Inflammatory macrophage (primary cell): ENCODE measurements at places on chromosomes 5 and 9.

GRCh38 chr5:2136728-2137333 is 254.1 kb upstream of the IRX4 start:
- DNase-seq, result no peak

- DNase-seq, result no peak
Observed at GRCh38 chr9:36938617-36939016, 95.5 kb downstream of the PAX5 start.

GRCh38 chr9:113886466-113886865 is 10.4 kb downstream of the ZNF618 start:
- no peak for DNase-seq

DNA sequence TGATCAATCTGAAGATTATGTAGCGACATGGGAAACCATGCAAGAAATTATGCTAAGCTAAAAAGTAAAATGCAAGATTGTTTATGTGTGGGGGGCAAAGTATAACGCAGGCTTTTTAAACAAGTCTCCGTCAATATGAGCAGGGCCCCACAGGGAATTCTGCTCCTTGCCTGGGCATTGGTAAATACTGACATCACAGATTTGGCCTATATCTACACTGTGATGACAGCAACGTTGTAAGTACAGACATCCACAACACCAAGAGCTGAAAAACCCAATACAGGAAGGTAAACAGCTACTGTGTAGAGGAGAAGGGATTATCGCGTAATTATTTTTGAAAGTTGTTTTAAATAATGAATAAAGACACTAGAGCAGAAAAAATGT is 74.5 kb upstream of the SLC25A51 start:
- no peak for DNase-seq

GRCh38 chr5:167140548-167141291 is 1150.7 kb upstream of the WWC1 start:
- no peak for DNase-seq

- no peak for DNase-seq
Observed at GRCh38 chr5:138391859-138392386, 39.4 kb downstream of the KDM3B start.

DNA sequence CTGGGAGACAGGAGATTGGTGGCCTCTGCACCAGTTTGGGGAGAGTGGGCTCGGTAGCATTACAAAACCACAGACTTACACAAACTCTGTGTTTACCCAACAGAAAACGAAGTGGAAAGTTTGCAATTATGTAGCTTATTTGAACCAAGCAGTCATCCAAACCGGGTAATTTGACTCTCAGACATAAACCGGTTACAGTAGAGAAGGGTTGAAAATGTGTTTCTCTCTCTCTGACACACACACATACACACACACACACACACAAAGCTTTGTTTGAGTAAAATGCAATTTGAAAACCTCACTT is 97.1 kb upstream of the ZNF608 start:
- DNase-seq, result peak; percentile 18

DNA sequence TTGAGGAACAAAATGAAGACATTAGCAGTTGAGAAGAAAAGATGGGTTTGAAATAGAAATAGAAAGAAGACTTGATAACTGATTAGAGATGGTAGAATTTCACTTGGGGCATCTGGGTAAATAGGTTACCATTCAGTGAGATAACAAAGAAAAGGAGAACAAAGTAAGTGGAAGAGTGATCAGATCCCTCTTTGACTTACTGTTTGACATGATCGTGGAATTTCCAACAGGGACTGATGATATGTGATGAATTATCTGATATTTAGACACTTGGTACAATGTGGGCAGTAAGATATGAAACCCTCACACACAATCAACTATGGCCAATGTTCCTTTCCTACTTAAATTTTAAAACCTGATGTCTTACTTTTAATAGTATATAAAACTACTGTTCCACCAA is 70.1 kb upstream of the STARD4 start:
- no peak for DNase-seq

- no peak for DNase-seq
Observed at GRCh38 chr5:88675168-88675707, 207.7 kb downstream of the MEF2C start.

DNA sequence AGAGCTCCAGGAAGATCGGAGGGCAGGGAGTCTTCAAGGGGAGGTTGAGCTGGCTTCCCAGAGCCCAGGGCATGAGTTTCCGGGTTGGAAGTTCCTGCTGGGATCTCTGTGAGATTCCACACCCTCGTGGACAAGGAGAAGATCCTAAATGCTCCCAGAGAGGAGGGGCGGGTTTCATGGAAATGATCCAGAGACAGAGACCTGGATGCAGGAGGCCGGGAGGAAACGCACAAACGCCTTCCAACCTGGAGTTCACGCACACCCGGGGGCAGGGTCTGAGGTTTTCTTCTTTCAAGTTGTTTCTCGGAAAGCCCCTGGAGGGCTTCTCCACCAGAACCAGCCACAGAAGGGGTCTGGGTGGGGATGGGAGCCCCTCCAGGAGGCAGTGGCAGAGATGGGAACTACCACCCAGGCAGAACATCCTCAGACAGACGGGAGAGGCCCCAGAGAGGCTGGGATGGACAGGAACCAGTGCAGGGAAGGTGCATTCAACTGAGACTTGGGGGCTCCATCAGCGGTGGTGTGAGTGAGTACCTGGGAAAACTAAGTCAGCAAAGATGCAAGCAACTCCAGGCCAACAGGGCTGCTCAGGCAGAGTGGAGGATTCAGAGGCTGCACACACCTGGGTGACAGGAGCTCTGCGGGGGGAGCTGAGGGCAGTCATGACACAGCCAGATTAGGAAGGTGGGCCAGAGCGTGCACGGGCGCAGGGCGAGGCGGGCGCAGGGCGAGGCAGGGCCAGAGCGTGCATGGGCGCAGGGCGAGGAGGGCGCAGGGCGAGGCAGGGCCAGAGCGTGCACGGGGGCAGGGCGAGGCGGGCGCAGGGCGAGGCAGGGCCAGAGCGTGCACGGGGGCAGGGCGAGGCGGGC is 52.1 kb upstream of the EXOC3 start:
- DNase-seq, result no peak

- peak; percentile 11 for DNase-seq
Observed at GRCh38 chr5:175478008-175478383, 364 bp upstream of the SFXN1 start.

- DNase-seq, result no peak
Observed at GRCh38 chr9:14497476-14497875, 183.5 kb upstream of the NFIB start.

DNA sequence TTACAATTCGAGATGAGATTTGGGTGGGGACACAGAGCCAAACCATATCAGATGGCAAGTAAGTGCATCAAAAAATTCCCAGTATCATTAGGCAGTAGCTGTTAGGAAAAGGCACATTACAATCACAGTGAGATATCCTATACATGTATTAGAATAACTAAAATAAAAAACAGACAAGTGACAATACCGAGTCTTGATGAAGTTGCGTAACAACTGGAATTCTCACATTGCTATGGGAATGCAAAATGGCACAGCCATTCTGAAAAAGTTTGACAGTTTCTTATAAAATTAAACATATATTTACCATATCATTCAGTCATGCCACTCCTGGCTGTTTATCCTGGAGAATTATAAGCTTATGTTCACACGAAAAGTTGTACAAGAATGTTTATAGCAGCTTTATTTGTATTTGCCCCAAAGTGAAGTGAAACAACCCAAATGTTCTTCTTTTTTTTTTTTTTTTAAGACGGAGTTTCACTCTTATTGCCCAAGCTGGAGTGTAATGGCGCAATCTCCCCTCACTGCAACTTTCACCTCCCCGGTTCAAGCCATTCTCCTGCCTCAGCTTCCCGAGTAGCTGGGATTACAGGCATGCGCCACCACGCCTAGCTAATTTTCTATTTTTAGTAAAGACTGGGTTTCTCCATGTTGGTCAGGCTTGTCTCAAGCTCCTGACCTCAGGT is 93.1 kb upstream of the TLE1 start:
- DNase-seq, result peak; percentile 55

DNA sequence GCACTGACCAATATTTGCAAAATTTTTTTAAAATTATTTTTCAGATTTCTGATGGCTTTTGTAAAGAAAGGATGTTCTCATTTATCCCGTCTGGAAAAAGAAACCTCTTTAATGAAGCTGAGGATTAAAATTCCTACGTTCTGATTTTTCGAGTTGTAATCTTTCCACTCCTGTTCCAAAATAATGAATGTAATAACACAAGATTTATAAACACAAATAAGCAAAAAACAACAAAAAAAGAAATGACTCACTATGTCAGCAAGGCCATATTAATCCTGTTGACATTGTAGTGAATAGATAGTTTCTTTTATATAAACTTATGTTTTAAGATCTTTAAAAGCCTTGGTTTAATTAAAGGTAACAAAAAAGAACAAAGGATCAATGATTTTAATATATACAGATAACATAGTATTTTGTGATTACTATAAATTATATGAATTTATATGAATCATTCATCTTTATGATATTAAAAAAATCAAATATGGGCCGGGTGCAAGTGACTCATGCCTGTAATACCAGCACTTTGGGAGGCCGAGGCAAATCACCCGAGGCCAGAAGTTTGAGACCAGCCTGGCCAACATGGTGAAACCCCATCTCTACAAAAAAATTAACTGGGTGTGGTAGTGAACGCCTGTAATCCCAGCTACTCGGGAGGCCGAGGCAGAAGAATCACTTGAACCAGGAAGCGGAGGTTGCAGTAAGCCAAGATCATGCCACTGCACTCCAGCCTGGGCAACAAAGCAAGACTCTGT is 336.6 kb upstream of the DAB2 start:
- no peak for DNase-seq

DNA sequence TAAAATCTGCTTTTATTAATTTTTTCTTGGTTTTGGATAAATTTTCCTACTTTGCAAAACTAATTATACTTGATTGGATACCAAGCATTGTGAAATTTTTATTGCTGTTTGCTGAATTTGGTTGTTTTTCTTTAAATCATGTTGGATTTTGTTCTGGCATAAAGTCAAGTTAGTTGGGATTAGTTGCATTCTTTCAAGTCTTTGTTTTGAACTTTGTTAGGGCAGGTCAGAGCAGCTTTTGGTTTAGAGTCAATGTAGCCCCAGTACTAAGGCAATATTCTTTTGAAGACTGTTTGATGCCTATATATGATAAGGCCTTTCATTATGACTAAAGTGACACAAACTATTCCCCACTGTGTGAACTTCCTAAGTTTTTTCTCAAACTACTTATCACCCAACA is 531.1 kb downstream of the RASEF start:
- DNase-seq, result no peak

DNA sequence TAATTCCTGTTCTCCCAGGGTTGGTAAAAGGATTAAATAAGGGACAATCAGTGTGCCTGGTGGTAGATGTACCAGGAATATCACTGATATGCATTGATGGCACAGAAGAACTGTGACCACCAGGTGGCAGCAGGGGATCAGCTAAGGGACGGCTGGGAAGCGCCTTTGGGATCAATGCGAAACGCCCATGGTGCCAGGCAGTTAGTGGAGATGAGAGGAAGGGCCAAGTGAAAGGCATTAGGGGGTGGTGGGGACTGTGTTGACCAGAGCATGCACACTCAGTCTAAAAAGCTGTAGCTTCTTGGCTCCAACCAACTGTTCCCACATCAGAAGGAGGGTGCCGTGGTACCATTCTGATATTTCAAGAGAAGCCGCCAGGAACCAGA is 55.6 kb downstream of the ARHGEF37 start:
- DNase-seq, result peak; percentile 67

DNA sequence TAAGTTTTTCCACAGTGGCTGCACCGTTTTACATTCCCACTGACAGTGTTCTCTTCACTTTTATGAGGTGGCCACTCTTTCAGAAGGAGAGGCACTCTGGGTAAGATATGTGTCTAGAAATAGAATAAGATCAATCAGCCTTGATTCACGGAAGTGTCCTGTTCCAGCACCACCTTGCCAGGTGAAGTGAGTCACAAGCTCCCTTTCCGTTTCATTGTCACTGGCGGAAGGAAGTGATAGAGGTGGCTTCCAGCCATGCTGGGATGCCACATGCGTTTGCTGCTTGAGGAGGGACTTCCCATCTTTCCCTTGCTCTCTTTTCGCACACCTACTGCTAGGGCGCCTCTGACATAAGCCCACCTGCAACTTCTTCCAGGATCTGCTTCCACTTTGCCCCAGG is 217.1 kb downstream of the PIK3R1 start:
- no peak for DNase-seq

DNA sequence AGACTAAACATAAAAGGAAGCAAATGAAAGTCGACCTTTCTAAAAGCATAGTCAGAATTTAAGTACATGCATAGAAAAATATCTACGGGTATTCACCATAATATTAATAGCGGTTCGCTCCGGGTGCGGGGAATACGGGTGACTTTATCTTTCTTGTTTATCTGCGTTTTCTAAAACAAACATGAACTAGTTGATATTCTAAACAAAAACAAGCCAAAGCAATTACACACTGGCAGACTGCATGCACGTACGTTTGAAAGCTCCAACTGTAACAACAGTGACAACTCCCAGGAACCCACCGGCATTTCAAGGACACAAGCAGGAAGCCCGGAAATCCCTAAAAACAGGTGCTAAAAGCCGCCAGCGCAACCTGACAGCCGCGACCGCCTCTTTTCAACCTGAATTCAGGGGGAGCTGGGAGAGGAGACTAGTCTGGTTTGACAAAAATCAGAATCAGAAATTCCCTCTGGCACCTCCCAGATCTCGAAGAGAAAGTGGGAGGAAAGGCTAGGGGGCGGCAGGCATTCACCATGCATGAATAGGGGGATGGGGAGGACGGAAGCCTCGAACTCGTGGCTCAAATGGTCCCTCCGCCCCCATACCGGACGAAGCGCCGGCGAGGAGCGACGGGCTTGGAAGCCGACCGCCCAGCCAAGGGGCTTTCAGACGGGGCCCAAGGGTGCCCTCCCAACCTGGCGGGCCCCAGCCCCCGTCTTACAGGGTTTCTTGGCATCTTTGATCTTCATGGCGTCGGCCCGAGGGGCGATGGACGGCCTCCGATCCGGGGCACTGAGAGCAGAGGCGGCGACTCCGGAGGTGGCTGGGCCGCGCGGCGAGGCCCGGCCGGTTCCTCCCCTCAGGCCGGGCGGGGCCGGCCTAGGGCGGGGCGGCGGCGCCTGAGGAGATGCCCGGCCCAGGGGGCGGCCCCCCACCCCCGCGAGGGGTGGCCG is at the start of gene PANK3:
Gene PANK3 (minus strand): TSS at position 831 of the 950 bp plus-strand sequence. CDS start 85 bp downstream, at position 746.
- DNase-seq, result no peak

DNA sequence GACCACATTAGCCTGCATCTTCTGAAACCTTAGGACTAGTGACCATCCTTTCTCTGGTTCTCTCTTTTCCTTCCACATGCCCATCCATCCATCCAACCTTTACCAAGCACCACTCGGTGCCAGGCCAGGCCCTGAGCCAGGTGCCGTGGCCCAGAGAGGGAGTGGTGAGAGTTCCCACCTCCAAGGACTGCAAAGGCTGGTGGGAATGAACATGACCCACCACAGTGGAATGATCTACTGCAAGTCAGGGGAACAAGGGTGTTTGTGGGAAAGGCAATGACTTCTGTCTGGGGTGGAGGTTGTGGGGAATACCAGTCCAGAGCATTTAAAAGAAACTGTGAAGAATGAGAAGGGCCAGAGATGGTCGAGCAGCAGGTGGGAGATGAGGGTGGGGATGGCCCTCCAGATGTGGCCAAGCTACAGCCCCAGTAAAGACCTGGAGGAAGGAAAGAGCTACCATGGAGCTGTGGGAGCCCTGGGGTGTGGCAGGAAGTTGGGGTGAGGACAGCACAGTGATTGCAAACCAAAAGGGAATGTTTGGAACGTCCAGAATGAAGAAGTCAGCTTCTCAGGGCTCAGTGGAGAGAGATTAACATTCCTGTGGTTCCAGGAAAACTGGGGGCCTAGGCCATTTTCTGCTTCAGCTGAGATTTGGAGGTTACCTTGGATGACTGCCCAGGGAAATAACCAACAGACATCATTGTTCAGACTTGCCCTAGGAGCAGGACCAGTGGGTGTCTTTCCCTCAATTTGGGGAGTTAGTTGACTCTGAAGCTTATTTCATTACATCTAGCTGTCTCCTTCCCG is 30.7 kb upstream of the CORO2A start:
- DNase-seq, result no peak
